NCI-H1417 treated with DMSO at 0.1 percent for 48 hours (cell line): ENCODE measurements at places on chromosomes 3 and 15.

- no peak for DNase-seq
Observed at GRCh38 chr3:58049143-58049785, 41.0 kb downstream of the FLNB start.

DNA sequence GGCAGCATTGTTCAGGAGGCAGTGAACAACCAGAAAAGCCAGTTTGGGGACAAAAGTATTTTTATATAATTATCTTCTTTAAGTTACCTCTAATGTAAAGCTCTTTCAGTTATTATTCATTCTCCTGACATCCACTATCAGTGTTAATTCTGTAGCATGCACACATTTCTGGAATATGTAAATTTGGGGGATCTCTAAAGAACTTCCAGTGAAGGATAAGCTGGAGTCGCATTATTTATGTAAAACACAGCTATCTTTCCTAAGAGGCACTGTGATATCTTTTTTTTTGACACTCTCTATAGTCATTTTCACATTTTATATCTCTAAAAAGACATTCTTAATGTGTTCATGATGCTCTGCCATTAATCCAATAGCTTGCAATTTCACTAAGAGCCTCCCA is 26.7 kb downstream of the SATB1 start:
- DNase-seq, result no peak

GRCh38 chr3:90095811-90096210 is 988.4 kb downstream of the EPHA3 start:
- DNase-seq, result no peak

DNA sequence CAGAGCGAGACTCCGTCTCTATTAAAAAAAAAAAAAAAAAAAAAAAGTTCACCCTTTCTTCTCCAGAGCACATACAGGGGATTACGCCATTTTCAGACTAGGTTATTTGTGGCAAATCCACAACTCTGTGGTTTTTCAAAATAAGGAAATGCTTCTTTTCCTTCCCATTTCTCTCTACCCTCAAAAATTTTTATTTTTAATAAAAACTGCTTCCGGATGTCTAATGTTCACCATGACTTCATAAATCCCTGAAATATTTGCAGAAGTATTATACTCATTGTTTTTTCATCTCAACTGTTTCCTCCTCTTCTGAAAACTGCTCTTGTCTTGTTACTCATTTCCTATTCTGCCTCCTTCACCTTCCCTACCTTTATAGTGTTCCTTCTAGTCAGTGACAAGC is 45.0 kb upstream of the SLC12A8 start:
- no peak for DNase-seq

- no peak for DNase-seq
Observed at GRCh38 chr3:171996178-171996817, 43.1 kb upstream of the FNDC3B start.

DNA sequence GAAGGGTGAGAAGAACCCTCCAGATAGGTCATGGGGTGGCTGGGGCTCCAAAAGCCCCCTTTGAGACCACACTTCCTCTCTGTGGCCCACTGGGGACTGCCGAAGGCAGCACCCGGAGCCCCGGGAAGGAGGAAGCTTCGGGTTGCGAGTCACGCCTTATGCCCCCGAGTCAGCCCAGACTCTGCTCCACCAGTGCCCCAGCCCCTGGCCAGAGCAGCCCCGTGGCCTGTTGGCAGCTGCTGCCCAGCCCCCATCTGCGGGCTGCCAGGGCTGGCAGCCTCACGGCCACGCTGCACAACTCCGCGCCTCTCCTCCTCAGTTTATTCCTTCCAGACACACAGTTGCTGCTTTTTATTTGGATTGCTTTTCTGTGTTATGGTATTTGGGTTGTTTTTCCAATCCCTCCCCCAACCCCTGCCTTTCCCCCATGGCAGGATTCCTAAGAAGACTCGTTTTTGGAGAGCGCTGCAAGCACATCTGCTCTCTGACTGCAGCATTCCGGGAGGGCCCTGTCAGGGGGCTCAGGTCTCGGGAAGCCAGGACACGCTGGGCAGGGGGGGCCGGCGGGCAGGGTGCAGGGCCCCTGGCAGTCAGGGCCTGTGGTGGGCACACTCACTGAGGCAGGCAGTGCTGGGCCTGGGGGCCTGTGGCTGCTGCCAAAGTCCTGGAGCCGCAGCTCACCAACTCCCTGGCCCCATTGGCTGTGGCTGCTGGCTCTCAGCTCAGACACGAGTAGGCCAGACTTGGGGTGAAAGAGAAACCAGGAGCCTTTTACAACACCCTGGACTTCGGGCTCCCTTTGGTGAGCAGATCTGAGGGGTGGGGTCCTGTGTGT is 20.2 kb downstream of the MAGEF1 start:
- DNase-seq, result no peak

DNA sequence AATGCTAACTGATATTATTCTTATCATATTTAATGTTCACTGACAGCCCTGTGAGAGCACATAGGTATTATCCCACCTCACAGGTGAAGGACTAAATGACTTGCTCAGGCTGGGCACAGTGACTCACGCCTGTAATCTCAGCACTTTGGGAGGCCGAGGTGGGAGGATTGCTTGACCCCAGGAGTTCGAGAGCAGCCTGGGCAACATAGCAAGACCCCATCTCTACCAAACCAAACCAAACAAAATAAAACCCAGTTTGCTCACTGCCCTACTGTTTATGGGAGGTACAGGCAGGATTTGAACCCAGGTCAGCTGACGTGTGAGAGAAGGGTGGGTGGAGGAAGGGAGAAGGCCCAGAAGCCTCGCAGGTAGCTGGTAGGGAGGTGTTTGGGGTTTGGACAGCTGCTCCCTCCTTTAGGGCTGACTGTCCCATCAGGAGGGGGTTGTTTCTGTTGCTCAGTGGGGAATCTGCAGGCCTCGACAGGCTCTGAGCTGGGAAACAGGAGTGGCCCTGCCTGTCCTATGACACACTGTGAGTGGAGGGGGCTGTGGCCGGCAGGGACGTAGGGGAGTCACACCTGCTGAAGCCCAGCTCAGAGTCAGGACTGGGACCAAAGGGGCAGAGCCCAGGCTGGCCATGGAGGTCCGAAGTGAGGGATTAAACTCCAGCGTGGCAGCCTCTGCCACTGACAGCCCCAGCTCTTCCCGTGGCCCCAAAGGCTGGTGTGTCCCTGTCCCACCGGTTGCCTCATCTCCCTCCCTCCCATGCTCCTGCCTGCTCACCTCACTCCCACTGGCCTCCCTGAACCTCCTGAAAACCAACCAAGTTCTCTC is 25.3 kb downstream of the BHLHE40 start:
- DNase-seq, result no peak

- no peak for DNase-seq
Observed at GRCh38 chr15:90680371-90680935, 36.7 kb upstream of the BLM start.

GRCh38 chr3:4251412-4251811 is 51.8 kb upstream of the SETMAR start:
- DNase-seq, result no peak

DNA sequence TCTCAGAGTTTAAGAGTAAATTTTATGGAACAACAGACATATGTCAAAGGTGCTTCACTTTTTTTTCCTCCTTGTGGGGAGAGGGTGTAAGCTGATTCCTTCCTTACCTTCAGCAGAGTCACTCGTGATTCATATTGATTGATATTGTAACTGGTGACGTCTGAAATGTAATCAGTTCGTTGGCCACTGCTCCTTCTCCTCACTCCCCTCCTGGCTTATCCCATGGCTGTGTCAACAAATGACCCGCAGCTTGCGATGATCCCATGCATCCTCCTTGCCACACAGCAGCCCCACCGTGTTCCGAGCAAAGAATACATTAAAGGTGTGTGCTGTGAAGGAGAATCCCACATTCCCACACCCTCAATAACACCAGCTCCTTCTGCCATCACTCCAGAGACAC is 7.3 kb downstream of the MGLL start:
- no peak for DNase-seq

DNA sequence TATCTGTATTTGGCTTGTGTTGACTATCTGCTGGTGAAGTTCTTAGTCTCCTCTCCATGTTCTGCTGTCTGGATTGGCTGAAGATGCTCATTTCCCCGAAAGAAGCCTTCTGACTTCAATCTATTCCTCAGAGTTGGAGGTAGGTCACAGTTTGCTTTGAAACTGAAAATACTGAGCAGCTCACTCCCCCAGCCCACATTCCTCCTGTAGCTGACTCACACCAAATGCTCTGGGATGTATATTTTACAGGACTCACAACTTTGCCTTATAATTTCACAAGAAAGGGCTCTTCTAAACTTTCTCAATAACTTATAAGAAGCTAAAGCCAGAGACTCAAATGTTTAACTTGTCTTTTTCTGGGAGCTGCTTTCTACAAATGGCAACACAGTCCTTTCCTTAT is 36.3 kb upstream of the SNX4 start:
- DNase-seq, result no peak
